Activated T-helper 9 cell treated with anti-CD3 and anti-CD28 coated beads, Interleukin-2, amount 50 U/mL, for 16 hours (primary cell): ENCODE measurements at places on chromosomes 3 and 15.

GRCh38 chr15:76328958-76329357 lies 7.6 kb upstream of the ISL2 start:
- DNase-seq, result no peak

- no peak for DNase-seq
Observed at GRCh38 chr15:92462424-92463125, 68.9 kb downstream of the ST8SIA2 start.

GRCh38 chr3:123329636-123330340 lies 119.1 kb downstream of the ADCY5 start:
- DNase-seq, result no peak

GRCh38 chr15:66959875-66960274 lies 105.5 kb upstream of the SMAD3 start:
- no peak for DNase-seq

DNA sequence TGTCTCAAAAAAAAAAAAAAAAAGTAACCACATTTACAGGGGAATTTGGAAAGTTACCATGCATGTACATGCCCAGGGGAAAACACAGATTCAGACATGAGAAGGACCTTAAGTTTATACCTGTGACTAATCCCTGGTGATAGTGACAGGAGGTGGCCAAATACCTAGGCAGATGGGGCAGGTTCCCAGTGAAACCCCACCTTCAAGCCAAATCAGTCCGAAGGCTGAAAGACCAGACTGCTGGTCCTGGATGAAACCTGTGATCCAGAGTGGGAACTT lies 15.8 kb downstream of the SPCS1 start:
- DNase-seq, result no peak

GRCh38 chr3:47525617-47526016 lies 12.1 kb upstream of the ELP6 start:
- no peak for DNase-seq

DNA sequence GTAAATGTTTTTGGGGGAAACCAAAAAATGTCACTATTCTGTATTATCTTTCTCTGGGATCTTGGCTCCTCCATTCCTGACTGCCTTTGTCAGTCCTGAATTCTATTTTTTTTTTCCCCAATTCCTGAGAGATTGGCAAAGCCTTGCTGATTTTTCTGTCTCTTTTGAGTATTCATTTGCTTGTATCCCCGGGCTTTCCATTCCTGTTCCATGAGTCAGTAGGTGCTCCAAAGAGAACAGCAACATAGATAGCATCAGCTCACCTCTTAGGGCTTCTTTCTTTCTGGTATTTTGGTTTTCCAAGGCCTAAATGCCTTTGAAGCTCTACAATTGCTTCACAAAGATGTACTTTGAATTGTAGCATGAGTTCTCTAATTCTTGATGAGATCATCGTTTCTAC lies 271.7 kb upstream of the LRRC3B start:
- DNase-seq, result no peak

GRCh38 chr15:92583096-92584034 lies 72.2 kb downstream of the FAM174B start:
- DNase-seq, result no peak

- no peak for DNase-seq
Observed at GRCh38 chr15:45631776-45632175, 3.1 kb upstream of the SQOR start.

DNA sequence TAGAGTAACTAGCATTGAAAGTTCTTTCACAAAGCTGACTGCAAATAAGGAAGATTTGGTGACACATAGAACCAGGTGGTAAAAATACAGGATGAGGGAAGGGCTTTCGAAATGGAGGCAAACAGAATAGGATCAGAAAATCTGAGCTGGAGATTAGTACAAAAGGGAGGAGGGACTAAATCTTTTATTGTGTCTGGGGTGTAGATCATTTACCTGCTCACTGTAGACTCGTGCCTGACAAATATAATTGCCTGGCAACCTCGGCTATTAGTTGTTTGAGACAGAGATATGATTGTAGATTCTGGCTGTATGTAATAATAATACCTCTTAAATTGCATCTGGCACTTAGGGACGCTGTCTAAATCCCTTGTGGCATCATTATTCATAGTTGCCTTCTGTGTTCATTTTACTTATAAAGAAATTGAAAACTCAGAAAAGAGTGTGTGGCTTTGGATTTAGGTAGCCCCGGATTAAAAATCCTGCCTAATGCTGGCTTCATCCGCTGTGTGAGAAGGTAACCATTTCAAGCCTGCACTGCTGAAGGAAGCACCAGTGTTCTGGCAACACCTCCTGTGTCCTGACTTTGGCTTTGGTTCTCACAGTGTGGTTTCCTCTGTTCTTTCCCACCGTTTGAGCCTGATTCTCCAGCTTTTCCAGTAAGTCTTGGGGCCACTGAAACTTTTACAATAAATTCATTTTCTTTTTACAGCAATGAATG lies 25.0 kb upstream of the GPR160 start:
- no peak for DNase-seq

GRCh38 chr3:86785386-86785785 lies 205.6 kb downstream of the VGLL3 start:
- DNase-seq, result no peak

DNA sequence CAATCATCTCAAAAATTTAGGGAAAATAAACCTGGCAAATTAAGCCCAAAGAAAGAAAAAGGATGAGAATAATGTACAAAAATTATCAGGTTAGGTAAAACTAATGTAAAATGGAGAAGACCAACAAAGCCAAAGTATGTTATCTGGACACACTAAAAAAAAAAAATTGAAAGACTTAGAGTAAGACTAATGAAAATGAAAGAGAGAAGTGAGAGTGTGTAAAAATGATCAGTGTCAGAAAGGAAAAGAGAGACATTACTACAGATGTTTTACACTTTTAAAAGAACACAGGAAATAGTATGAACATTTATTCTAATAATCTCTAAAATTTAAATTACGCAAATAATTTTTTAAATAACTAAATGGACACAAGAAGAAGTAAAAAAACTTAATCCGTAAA lies 573.3 kb upstream of the NR2F2 start:
- no peak for DNase-seq

DNA sequence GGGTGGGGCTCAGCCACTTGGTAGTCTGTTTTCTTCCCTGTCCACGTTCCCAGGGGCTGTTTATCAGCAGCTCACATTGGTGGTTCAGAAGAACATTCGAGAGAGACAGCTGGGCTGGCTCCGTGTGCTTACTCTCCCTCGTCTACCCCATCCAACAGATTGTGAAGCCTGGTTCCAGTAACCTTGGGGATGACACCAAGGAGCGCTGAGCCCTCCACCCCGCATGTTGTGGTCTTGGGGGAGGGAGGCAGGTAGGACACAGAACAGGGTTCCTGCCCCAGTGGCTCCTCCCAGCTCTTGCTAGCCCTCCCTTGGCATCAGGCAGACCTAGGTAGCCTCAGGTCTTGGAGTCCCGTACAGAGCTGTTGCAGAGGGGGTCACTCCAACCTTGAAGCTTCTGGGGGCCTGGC lies 33.1 kb downstream of the KLF13 start:
- no peak for DNase-seq

GRCh38 chr3:56894881-56895431 lies 93.2 kb upstream of the ARHGEF3 start:
- no peak for DNase-seq

- no peak for DNase-seq
Observed at GRCh38 chr3:122938783-122939425, 88.7 kb downstream of the SEMA5B start.

- no peak for DNase-seq
Observed at GRCh38 chr3:29353807-29354206, 72.9 kb downstream of the RBMS3 start.

DNA sequence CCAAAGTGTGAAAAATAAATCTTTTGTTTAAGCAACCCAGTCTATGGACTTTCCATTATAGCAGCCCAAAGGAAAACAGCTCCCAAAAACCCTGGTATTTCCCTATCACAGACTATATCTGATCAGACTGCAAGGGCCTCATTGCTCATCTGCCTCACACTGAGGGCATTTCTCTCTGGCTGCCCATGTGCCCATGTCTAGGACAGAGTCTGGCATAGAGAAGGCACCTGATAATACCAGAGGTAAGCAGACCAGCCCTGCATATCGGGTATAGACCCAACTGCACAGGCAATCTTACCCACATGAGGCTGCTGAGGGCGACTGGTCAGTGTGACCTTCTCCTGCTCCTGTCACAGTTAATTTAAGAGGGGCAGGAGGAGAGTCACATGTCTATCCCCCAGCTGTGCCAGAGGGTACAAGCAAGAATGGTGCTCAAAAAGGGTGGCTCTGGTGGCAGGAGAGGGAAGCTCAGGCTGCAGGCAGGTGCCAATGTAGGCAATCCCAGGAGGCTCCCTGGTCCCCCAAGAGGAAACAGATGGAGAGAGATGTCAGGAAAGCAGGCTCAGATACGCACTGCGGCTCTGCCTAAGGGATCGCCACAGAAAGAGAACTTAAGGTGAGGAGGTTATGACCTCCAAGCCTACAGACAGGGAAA lies 3.1 kb downstream of the CSRNP1 start:
- no peak for DNase-seq

DNA sequence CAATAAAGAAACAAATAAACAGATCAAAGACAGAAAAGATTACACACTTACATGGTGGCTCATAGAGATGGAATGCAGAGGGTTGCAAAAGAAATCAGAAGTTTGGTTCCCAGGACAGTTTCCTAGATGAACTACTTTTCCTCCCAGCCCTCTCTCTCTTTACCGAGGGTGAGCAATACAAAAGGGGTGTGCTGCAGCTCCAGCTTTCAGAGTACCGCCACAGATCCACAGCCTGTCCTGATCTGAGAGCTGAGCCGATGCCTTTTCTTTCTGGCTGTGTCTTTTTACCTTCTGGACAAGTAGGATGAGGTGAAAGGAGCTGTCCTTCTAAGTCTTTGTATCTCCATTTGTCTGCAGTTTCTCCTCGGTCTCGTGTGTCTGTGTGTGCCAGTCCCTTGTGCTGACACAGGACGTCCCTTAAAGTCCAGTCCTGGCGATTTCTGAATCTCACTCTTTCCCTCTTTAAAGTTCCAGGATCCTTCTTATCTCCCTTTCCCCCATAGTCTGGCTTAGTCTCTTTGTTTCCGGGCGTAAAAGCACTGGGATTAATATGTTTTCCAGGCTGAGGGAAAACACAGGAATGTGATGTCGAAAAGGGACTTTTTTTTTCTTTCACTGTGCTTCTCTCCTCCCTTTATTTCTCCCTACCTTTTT lies 540 bp downstream of the CCDC80 start:
- no peak for DNase-seq

- DNase-seq, result no peak
Observed at GRCh38 chr3:178381971-178382448, 154.2 kb upstream of the KCNMB2 start.

DNA sequence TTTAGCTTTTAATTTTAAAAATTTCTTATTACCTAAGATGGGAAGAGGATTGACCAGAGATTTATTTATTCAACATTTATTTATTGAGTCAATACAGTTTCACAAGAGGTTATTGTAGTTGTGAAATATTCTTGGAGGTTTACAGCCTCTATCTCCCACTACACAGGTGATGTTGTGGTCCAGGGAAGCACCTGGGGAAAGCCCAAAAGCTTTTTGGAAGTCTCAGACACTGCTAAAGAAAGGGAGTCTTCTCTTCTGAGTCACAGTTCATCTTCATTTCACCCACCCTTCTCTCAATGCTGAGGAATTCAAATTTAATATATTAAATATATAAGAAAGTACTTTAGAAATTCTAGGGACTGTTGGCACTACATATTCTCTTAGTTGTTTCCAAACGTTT lies 41.8 kb downstream of the SERPINI1 start:
- DNase-seq, result no peak

DNA sequence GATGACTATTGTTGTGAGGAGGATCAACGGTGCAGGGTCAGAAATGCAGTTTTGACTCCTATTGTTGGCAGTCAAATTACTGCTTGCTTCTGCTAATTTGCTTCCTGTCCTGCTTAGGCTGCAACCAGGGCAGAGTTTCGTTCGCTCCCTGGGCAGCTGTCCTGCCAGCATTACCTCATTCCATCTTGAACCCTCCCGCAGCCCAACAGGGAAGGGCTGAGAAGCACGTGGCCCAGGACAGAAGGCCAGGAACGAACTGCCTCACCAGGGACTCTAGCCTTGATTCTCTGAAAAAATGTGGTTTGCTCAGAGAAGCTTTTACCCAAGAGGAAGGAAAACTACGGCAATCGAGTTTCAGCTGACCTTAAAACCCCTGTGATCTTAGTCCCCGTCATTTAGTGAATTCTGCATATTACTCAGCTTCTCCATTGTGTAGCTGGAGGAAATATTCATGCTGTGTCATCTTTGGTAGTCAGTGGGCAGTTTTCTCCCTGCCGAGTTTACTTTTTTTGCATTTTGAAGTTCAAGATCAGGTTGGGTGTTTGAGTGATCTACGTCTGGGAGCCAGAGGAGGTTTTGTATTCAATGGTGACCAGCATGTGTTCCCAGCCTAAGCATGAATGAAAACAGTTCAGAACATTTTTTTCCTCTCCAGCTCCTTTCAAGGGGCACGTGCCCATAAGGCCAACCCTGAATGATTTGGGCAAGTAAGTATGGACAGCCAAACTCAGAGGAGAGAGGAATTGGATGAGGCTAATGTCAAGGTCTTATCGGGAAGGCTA lies 23.0 kb downstream of the TLNRD1 start:
- DNase-seq, result no peak

- no peak for DNase-seq
Observed at GRCh38 chr3:17745301-17745700, 2.9 kb upstream of the TBC1D5 start.

GRCh38 chr3:46399557-46399956 lies 7.3 kb downstream of the CCR5AS start:
- no peak for DNase-seq

- no peak for DNase-seq
Observed at GRCh38 chr15:71192816-71193215, 77.5 kb downstream of the THSD4 start.

DNA sequence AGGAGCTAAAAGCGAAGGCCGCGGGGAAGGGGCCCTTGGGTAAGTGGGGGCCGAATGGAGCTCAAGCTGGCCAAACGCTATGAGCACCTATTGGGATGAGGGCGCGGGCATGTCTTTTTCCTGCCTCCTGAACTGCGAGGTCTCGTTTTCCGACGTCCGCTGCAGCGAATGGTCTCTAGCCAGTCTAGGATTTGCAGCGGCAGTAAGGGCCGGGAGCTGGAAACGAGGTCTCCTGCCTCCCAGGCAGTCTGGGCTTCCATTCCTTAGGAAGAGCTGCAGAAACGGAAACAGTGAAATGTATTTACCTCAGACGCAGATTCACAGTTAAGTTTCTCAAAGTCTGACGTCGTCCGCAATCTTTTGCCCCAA lies 517 bp downstream of the TMA7 start:
- DNase-seq, result no peak

DNA sequence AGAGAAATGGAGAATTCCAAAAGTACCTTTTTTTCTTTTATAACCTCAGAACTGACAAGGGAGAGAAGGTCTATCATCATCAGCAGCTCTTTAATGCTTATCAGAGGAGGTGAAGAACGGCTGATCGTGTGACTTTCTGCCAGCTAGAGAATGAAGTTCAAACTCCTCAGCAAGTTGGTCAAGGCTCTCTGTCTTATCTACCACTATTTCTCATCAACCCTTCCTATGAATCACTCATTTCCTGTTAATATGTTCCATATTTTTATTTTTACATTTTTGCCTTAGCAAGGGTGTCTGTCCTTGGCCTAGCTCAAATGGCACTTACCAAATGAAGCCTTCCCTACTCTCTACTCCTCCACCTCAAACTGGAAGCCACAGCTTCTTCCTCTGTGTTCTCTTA lies 73.1 kb upstream of the TSPAN3 start:
- no peak for DNase-seq

- no peak for DNase-seq
Observed at GRCh38 chr3:156605686-156606605, 51.0 kb upstream of the SSR3 start.
